ENCODE measurements at places on chromosomes 5 and 9.

DNA sequence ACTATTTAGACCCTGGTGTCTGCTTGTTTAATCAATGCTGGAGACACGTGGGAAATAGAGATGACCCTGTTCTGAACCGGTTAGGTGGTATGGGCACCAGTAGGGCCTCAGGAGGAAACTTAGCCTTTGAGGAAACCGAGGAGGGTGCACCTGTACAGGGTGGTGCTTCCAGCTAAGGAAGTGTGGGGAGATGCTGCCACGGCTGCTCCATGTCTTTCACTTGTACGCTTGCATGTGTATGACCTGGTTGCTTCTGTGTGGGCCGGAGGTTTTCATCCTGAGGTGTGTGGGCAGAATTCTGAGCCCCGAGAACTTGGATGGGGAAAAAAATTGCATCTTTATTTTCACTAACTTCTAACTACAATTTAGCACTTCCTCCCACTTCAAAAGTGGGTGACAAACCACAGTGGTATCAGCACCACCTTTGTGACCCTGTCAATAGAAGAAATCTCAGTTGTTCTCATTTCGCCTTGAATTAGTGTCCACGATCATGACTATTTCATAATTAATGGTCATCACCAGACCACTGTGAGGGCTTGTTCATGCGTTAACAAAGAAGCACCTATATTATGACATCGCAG lies 99.8 kb upstream of the SPATA31C2 start:
- DNase-seq, result no peak

DNA sequence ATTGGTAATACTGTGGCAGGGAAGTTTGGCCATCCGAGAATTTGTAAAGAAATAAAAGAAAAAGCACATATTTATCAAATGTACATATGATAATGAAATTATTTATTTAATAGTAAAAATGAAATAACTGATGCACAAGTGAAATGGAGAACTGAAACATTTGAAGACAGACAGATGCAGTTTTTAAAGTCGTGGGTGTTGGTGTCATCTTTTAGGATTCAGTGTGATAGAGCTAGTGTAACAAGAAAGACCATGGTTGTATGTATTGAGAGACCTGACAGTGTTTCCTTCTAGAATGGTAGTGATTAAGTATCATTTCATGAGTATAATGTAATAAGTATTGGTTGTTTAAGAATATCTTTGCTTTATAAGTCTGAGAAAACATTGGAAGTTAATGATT lies 2.4 kb downstream of the SEC61B start:
- DNase-seq, result no peak

GRCh38 chr9:78298046-78298765 lies 1.3 kb downstream of the PSAT1 start:
- no peak for DNase-seq

DNA sequence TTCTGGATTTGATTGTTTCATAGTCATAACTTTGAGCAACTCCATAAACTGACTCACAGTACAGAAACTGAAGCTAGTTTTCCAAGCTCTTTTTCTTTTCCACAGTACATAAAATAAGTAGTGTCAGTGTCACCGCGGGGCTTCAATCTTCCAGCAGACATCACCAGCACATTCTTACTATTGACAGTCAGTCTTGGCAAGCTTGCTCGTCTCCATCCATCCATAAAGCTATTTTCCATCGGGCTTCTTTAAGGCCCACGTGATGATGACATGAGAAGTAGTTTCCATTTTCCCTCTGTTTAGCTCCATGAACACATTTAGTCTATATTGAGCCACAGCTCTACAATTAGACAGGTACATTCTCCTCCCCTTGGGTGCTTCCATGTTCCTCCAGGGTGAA lies 443.4 kb downstream of the KDM4C start:
- no peak for DNase-seq

- no peak for DNase-seq
Observed at GRCh38 chr9:114676901-114677300, 5.1 kb downstream of the TEX48 start.

DNA sequence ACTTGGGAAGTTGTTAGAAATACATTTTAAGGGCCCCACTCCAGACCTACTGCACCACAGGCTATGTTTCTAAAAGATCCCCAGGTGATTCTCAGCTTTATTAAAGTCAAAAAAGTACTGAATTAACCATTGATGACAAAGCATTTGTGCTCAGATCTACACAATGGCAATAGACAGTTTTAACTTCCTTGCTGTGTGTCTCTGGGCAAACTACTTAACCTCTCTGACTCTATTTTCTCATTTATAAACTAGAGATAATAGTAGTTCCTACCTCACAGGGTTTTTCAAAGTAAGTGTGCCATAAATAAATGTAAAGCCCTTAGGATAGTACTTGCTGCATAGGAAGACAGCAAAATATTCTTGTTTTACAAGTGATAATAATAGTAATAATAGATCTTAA lies 66.3 kb downstream of the LIX1 start:
- DNase-seq, result no peak

DNA sequence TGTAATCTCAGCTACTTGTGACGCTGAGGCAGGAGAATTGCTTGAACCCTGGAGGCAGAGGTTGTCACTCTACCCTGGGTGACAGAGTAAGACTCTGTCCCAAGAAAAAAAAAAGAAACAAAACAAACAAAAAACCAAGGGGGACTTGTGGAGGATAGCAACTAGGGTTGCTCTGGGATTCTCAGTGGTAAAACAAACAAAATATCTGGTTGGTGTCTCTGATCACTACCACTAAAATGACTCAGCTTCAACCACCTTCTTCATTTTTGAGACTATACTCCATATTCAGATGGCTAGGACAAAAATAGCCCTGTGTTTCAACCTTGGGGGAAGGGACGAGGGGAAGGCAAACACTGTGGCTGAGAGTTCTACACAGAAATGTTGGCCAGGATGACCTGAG lies 110.3 kb downstream of the ARRDC3 start:
- no peak for DNase-seq

GRCh38 chr9:1355656-1356055 lies 305.5 kb downstream of the DMRT2 start:
- no peak for DNase-seq

- DNase-seq, result no peak
Observed at GRCh38 chr9:87695523-87695922, 30.4 kb upstream of the CTSL start.

- DNase-seq, result no peak
Observed at GRCh38 chr5:4013106-4013898, 417.7 kb downstream of the IRX1 start.

DNA sequence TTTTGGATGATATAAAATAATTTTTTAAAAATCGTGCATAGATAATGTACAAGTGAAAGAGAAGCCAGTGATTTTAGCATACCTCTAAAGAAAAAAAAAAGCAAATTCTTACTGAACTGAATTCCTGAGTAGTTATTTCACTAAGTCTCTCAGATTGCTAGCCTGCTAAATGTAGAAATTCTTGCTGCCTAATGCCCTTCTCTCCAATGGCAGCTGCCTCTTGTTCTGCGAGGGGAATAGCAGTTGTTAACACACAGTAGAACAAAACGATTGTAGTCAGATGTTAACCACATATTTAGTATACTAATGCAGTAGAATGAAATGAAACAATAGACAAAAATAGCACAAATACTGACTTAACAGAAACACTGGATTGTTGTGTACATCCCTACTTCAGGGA lies 26.8 kb downstream of the SMAD5 start:
- DNase-seq, result no peak

- no peak for DNase-seq
Observed at GRCh38 chr9:81844131-81844567, 84.1 kb upstream of the SPATA31D4 start.

DNA sequence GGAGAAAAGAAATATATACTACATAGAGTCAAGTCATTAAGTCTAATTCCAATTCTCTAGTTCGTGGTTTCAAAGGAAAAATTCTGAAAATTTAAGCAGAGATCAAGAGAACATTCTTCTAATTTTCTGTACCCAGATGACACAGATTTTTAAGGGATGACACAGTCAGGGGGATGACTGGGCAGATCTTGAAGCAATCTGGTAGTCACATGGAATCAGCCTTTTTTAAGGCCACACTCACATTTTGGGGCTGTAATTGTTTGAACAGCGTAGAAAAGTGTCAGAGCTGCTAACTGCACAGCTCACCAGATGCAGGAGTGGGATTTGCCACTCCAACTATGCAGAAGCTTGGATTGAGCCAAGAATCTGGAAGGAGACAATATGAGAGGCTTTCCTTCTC lies 20.4 kb downstream of the PDE4D start:
- DNase-seq, result no peak

- DNase-seq, result no peak
Observed at GRCh38 chr5:57157131-57157530, 16.7 kb upstream of the GPBP1 start.

DNA sequence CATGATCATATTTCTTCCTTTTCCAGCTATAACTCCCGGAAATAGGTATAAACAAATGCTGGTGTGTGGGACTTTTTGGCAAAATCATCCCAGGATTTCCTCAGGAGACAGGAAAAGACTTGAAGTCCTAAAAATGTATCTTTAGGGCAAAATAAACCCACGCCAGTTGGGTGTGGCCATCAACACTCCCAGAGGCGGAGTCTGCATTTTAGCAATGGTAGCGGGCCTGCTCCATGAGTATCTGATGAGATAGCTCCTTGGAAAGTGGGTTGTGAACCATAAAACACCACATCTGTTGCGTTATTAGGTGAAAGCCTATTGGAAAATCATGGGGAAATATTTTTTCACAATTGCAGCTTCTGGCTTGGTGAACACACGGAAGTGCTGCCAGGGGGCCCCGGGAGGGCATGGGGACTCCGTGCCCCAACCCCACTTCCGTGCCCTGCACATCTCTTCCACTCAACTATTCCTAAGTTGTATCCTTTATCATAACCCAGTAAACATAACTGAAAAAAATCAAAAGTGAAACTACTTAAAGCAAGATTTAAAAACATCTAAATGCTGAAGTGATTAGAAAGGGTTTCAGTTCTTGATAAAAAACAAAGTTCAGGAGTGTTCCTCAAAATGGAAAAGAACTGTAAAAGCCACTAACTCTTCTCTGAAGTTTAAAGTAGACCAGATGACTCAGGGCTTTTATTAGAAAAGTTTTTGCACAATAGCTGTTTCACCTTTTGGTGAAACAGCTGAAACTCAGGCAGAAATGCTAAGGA lies 111.2 kb downstream of the LRRC70 start:
- DNase-seq, result peak; percentile 59

- peak; percentile 67 for DNase-seq
Observed at GRCh38 chr5:78755822-78756429, 107.4 kb upstream of the LHFPL2 start.

- DNase-seq, result no peak
Observed at GRCh38 chr9:95038666-95039065, 278.8 kb downstream of the FANCC start.

- no peak for DNase-seq
Observed at GRCh38 chr9:94480205-94480604, 74.7 kb upstream of the PCAT7 start.

DNA sequence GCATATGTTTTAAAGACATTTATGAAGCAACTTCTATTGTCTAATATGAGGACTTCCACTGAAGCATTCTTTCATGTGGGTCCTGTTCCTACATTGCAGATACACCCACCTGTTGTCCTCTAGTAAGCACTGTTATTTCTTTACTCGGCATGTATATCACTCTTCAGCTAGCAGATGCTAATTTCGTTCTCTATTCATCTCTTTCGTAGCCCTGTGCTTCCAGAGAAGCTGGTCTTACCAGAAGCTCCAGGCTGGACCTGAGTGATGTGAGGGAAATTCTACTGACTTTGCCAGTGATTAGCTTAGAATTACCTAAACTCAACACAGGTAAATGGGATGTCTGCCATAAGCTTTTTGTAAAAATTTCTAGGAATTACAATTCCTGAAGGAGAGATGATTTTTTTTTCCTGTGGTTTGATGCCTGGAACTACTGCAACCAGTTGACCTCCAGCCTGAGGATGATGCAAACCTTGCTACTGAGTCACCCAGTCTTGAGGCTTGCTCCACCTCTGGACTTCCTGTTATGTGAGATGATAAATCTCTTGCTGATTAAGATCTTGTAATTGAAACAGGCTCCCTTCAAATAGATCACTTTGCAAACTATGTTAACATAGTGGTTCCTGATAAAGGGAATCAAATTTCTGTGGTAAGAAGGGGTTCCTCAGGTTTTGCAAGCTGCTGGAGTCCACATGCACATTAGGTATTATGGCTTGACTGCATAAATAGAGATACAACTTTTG lies 52.2 kb upstream of the SPINK5 start:
- DNase-seq, result peak; percentile 80

DNA sequence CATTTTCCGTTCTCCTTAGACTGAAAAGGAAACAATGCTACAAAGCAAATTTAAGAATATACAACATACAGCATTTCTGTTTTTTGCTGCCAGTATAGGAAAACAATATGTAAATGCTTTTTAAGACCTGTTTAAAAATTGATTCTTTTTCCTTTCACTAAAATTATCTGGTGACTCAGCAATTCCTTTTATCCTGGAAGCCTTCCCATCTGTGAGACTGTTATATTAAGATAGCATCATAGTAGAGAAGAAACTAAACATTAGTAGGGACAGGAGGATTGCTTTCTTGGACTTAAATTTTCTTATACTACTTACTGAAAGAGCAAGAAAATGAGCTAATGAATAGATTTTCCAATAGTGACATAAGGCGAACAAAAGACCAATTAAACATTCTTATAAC lies 30.0 kb upstream of the GPR21 start:
- DNase-seq, result no peak

DNA sequence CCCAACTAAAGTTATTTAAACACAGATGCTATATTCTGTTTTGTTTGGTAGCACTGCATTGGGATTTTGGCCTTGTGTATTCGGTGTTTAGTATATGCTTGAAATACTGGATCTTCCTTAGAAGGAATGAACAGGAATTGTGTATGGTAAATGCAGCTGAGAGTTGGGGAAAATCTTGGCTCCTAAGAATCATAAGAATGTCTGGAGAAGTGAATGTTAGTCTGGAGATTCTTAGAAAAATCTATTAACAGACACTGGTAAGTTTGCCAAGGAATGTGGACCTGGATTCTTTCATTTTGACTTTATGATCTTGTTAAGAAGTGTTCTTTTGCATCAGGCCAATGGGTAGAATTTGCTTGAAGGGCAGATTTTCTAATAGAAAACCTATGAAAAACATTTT lies 38.9 kb downstream of the SNX30 start:
- DNase-seq, result no peak

GRCh38 chr5:158212237-158212636 lies 353.3 kb upstream of the CLINT1 start:
- no peak for DNase-seq

- peak; percentile 58 for DNase-seq
Observed at GRCh38 chr5:151686674-151687407, at the start of gene SPARC. TSS of gene SPARC (minus strand) at chr5:151686915. CDS start at chr5:151676188, 10,727 bp downstream.

DNA sequence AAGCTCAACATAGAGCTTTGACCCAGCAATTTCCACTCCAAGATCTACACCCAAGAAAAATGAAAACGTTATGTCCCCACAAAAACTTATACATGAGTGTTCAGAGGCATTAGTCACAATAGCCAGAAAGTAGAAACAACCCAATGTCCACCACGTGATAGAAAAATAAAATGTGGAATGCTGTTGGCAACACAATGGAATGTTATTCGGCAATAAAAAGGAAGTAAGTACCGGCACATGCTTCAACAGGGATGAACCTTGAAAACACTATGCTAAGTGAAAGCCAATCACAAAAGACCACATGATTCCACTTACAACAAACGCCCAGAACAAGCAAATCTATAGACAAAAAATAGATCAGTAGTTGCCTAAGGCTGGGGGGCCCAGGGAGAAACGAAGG lies 6.0 kb downstream of the UBQLN1 start:
- no peak for DNase-seq

GRCh38 chr9:34520096-34520495 lies 2.7 kb downstream of the ENHO start:
- no peak for DNase-seq

- peak; percentile 33 for DNase-seq
Observed at GRCh38 chr9:98539954-98540353, 168.8 kb downstream of the GABBR2 start.
